ENCODE measurements at places on chromosomes 16 and 17. TPM values are rescaled to one million over a fixed set of nuclear protein-coding genes. Genes with fewer than 3 reads are reported as not detected.

GRCh38 chr17:65402513-65403496 is 158.6 kb downstream of the AXIN2 start:
- no peak overlapping the region for H3K27ac ChIP-seq
- no peaks in the 10 kb centered on the region for H3K4me1 ChIP-seq
- peaks cover 9% of the 10 kb centered on the region for H3K27me3 ChIP-seq
- no peak overlapping the region for H3K4me3 ChIP-seq

DNA sequence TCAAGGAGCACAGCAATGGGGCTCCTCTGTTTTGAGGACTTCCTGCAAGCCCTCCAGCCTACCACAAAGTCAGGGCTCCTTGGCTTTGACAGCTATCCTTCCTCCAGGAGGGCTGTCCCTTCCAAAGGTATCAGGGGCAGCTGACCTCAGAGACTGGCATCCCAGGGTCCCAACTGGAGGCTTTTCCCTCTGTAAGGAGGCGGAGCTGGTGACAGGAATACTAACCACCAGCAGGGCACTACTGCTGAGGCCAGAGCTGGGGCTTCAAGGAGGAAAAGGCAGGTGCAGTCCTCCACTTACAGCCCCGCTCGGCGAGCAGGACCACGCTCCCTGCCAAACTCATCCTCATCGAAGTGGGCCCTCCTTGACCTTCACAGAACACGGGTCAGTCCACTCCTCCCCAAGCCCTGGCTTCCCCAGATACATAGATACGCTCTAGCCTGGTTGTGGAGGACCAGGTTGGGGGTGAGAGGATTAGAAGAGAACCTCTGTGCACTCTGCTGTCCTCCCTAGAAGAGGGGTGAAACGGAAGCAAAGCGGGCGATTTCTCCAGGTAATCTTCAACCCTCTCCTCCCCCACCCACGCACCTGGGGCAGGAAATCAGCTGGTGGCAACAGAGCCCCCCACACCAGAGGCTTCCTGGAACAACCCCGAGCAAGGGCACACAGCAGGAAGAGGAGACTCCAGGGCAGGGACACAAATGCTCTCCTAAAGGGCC is 20.5 kb downstream of the ST3GAL2 start:
- no peaks in the 10 kb centered on the region for H3K36me3 ChIP-seq
- H3K4me1 ChIP-seq = peaks cover 31% of the 10 kb centered on the region
- peak; percentile 40 for DNase-seq

- H3K4me3 ChIP-seq = no peak overlapping the region
- H3K27me3 ChIP-seq = peaks cover 12% of the 10 kb centered on the region
- no peak overlapping the region for H3K27ac ChIP-seq
- peaks cover 3% of the 10 kb centered on the region for H3K4me1 ChIP-seq
Measured at GRCh38 chr17:62637809-62638208, 10.3 kb downstream of the MRC2 start.

Gene BCL6B
- total RNA-seq = 0.53 TPM

Gene TPSG1
- not detected for total RNA-seq

Gene TP53TG3F
- not detected for total RNA-seq

Gene TMEM235
- total RNA-seq = not detected

Gene CCL4L2
- total RNA-seq = 58.6 TPM

Gene CTRB2
- not detected for total RNA-seq

Data from activated CD4-positive, alpha-beta memory T cell treated with anti-CD3 and anti-CD28 coated beads for 36 hours (primary cell).